Stimulated activated CD4-positive, alpha-beta T cell treated with anti-CD3 and anti-CD28 coated beads, Interleukin-2, amount 100 ng/mL, for 4 hours (primary cell): ENCODE measurements at places on chromosomes 13 and 19.
A peak's percentile ranks its signal among the peaks of the same experiment; 100 is the strongest.

- no peak for DNase-seq
Measured at GRCh38 chr19:16258440-16258903, 60.8 kb downstream of the AP1M1 start.

DNA sequence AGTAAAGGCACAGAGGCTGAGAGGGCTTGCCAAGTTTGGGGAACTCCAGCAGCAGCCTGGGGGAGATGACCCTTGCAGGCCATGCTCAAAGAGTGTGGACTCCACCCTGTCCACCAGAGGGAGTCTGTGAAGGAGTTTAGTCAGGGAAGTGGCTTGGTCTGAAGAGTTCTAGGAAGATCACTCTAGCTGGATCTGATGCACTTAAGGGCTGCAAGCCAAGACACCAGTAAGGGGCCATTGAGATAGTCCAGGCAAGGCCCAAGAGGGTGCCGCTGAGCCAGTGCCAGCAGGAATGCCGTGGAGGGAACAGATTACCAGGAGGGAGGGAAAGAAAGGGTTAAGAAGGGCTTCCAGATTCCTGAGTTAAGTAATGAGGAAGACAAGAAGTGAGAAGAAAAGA is 68.7 kb downstream of the ZAR1L start:
- DNase-seq, result peak; percentile 8

DNA sequence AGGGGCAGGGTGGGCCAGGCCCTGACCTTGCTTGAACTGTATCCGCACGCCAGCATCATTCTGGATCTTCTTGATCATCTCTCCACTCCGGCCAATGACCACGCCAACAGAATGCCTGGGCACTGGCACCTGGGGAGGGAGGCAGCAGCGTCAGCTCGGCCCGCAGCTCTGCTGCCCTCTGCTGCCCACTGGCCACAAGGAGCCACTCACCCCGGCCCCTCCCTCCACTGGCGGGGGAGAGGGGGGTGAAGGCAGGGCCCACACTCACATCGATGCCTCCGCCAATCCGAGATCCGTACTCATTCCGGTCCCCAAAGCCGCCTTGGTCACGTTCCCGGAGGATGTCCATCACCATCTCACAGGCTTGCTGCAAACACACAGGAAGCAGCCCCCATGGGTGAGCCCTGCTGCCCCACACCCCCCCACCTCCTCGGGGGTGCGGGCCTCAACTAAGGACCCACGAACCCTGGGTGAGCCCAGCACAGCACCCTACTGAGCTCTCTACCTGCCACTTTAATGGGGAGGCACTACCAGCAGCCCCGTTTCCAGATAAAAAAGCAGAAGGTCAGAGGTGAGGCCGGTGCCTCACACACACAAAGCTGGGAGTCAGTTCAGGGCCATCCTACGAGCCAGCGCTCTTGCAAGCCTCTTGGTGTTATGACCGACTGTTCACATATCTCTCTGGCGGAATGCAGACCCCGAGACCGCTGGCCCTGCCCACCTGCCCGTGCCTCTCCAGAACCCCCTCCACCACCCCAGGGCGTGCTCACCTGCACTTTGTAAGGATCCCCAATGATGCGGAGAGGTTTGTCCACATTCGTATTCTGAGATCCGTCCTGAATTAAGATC is 6.7 kb downstream of the KHSRP start:
- DNase-seq, result no peak

- no peak for DNase-seq
Measured at GRCh38 chr13:48790199-48790598, 136.5 kb downstream of the CYSLTR2 start.

GRCh38 chr13:20772401-20773131 is 1.2 kb downstream of the EEF1AKMT1 start:
- no peak for DNase-seq

GRCh38 chr13:78121459-78122348 is 203.1 kb upstream of the EDNRB start:
- DNase-seq, result no peak

- DNase-seq, result no peak
Measured at GRCh38 chr13:70568571-70568970, 460.3 kb upstream of the KLHL1 start.

GRCh38 chr13:83272652-83273240 is 609.5 kb downstream of the SLITRK1 start:
- no peak for DNase-seq

DNA sequence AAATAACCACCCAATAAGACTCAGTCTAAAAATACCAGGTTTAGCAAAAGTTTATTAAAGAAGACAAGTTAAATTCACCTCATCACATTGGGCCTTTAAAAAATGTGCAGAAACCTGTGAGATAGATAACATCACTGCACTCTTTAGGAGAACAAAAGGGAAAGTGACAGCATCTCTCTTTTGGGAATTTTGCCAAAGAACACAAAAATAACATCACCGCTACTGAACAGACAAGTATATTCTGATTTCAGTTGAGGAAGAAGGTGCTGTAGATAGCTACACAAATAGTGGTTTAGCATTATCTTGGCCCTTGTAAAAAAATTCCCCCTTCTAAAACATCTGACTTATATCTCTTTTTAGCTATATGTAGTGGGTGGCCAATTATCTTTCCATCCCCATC is 244.7 kb downstream of the VWA8 start:
- DNase-seq, result no peak

GRCh38 chr19:279656-280055 is 11.5 kb downstream of the PLPP2 start:
- no peak for DNase-seq

DNA sequence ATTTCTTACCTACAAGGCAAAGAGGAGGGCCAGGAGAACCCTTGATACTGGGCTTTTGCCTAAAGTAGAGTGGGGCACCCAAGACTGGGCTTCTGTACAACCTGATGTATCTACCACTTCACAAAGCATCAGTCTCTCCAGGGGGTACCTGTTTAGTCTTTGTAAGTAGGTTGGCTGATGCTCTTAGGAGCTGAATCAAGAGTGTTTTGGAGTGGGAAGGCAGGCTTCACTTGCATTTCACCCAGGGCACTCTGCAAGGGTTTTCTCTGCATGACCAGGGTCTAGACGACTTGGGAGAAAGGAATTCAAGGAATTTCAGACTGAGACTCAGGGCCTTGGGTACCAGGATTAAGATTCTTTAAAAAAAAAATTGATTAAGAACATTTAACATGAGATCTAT is 361.5 kb downstream of the RFC3 start:
- DNase-seq, result no peak

GRCh38 chr19:7962644-7963268 is 19.3 kb upstream of the TIMM44 start:
- DNase-seq, result no peak

GRCh38 chr13:45838171-45838745 is 13.3 kb downstream of the SIAH3 start:
- DNase-seq, result no peak

- no peak for DNase-seq
Measured at GRCh38 chr13:21434588-21434987, 24.5 kb downstream of the ZDHHC20 start.

GRCh38 chr19:38839816-38840582 is 8.4 kb upstream of the ECH1 start:
- DNase-seq, result no peak

- no peak for DNase-seq
Measured at GRCh38 chr13:74835579-74835978, 646.4 kb downstream of the TBC1D4 start.
